ENCODE measurements at places on chromosomes 13 and 19.

DNA sequence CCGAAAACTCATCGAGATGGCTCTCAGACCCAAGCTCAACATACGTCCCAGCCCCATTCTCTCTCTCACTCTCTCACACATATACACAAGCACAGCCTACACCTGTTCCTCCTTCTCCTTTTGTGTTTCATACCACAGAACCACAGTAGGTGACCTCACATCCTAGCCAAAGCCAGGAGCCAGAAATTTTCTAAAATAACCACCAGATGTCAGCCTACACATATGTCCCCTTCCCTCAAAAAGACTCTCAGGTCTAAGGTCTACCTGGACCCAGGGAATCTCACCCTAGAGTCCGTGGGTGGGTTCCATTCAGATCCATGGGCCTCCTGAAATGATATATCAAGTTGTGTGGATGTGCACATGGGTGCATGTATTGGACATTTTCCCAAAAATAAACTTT, 104.2 kb upstream of the IPO5 start:
- no peak for DNase-seq

GRCh38 chr13:49241296-49241695, 6.4 kb upstream of the CDADC1 start:
- DNase-seq: no peak

DNA sequence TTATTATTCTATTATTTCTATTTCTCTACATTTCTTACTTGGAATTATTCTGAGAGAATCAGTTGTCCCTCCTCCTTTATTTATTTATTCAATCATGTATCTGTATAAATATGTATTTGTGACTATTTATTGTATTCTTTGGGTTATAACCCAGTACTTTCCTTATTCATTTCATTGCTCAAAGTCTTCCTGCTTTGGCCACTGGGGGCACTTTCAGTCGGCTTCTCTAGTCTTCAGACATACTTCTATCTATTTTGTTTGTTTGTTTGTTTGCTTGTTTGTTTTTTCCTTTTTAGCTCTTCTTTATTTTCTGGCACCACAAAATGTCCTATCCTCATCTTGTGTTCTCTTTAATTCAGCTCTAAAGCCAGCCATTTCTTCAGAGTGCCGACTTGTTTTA, 260.4 kb downstream of the NALCN start:
- no peak for DNase-seq

- no peak for DNase-seq
These were observed 1.6 kb downstream of the FAM83E start for GRCh38 chr19:48613024-48613851.

DNA sequence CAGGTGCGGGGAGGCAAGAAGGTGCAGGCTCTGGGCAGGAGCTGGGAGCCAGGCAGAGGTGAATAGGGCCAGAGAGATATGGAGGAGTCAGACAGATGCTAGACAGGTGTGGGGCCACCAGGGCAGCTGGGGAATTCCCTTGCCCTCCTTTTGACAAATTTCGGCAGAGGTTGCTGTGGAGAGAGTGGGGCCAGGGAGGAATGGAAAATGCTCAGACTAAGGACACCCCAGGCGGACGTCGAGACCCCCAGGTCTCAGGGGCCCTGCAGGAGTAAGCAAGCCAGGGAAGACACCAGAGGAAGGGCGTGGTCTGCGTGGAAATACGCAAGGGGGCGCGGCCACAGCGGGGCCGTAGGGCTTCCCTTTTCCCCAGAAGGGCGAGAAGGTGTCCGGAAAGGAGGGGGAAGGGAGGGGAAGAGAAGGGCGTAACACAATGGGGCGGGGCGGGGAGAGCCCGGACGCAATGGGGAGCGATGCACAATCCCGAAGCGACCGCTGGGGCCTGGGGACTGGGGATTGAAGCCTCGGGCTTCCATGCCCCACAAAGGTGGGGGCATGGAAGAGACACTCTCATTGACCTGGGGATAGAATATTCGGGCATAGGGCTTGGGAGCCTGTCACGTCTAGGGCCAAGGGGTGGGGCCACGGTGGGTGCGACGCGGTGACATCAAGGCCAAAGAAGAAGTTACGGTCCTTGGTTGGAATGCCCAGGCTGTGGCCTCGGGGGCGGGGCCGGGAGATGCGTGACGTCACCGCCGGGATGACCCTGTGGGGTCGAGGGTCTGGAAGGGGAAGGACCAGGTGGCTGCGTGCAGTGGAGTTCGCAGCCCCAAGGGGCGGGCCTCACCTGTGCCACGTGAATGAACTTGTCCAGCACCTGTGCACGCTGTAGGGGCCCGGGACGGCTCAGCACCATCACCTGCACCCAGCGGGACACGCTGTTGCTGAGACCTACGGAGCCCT, 8.2 kb downstream of the RASGRP4 start:
- peak; percentile 25 for DNase-seq

- no peak for DNase-seq
These were observed 17.4 kb upstream of the FEM1A start for GRCh38 chr19:4774136-4774535.

DNA sequence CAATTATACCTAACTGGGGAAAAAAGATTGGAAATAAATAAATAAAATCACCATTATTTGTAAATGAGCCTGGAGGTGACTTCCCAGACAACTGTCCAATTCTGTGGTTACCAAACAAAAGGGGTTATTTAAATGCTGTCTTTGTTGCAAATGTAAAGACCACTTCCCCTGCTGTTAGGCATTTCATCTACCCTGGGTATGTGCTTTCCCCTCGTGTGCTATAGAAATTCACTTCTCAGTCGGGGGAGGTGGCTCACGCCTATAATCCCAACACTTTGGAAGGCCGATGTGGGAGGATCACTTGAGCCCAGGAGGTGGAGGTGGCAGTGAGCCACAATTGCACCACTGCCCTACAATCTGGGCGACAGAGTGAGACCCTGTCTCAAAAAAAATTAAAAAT, 101.9 kb upstream of the AKAP11 start:
- no peak for DNase-seq

GRCh38 chr19:47421844-47422395, 2.6 kb upstream of the MEIS3 start:
- DNase-seq: no peak

- DNase-seq: no peak
These were observed at the start of gene TNNT1 for GRCh38 chr19:55149078-55150003. Gene TNNT1 (minus strand): TSS chr19:55149206. CDS start chr19:55147157, 2,049 bp downstream.

DNA sequence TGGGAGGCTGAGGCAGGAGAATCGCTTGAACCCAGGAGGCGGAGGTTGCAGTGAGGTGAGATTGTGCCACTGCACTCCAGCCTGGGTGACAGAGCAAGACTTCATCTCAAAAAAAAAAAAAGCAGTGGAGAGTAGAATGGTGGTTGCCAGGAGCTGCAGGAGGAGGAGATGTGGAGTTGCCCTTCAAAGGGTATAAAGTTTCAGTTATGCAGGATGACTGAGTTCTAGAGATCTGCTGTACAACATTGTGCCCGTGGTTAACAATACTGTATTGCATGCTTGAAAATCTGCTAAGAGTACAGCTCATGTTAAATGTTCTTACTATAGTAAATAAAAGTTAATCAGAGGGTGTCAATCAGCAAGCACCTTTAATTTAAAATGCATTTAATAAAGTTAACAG, 28.4 kb upstream of the LATS2 start:
- no peak for DNase-seq

DNA sequence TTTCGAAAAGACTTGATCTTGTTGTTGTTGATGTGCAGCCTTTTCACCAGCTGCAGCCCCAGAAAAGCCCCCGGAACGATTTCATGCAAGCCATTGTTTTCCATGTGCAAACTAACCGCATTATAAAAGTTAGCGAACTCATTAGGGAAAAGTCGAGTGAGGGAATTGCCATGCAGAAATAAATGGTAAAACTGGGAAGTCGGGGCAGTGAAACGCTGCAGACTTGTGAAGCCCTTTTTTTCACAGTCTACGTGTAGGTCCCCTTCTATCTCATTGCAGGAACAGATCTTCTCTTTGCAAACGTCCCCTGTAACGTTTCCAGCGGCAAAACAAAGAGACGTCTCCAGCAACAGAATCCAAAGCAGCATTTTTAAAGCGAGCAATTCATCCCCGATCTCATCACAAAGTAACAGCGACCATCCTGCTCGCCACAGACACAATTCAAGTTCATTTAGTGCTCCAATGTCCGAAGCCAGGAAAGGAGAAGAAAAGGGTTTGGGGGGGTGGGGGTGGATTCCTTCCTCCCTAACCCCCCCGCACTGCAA, 1.1 kb downstream of the SLITRK1 start:
- no peak for DNase-seq

- no peak for DNase-seq
These were observed 8.3 kb downstream of the C19orf53 start for GRCh38 chr19:13782537-13782936.

DNA sequence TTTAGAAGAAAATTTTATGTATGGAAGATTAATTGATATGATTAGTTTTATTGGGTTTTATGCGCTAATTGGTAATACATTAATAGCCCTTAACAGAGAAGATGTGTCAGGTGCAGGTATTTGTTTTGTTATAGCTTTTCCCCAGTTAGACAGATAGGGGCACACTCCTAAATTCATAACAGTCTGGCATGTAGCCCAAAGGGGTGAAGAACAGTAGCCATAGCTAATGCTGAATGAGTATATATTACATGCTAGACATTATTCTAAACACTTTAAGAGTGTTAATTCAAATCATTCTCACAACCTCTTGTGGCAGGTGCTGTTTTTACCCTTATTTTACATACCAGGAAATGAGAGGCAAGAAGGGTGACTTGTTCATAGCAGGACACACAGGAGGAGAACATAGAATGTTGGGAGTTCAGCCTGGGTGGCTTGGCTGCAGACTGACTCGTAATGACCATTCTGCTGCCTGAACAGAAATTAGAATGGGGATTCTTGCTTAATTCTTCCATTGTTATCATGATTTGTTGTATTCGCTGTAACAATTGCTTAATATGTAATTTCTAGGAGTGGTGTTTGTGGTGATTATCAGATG, 20.1 kb downstream of the PCCA start:
- DNase-seq: no peak

DNA sequence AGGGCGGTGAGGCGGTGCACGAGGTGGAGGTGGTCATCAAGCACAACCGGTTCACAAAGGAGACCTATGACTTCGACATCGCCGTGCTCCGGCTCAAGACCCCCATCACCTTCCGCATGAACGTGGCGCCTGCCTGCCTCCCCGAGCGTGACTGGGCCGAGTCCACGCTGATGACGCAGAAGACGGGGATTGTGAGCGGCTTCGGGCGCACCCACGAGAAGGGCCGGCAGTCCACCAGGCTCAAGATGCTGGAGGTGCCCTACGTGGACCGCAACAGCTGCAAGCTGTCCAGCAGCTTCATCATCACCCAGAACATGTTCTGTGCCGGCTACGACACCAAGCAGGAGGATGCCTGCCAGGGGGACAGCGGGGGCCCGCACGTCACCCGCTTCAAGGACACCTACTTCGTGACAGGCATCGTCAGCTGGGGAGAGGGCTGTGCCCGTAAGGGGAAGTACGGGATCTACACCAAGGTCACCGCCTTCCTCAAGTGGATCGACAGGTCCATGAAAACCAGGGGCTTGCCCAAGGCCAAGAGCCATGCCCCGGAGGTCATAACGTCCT, 9.4 kb upstream of the PROZ start:
- no peak for DNase-seq

DNA sequence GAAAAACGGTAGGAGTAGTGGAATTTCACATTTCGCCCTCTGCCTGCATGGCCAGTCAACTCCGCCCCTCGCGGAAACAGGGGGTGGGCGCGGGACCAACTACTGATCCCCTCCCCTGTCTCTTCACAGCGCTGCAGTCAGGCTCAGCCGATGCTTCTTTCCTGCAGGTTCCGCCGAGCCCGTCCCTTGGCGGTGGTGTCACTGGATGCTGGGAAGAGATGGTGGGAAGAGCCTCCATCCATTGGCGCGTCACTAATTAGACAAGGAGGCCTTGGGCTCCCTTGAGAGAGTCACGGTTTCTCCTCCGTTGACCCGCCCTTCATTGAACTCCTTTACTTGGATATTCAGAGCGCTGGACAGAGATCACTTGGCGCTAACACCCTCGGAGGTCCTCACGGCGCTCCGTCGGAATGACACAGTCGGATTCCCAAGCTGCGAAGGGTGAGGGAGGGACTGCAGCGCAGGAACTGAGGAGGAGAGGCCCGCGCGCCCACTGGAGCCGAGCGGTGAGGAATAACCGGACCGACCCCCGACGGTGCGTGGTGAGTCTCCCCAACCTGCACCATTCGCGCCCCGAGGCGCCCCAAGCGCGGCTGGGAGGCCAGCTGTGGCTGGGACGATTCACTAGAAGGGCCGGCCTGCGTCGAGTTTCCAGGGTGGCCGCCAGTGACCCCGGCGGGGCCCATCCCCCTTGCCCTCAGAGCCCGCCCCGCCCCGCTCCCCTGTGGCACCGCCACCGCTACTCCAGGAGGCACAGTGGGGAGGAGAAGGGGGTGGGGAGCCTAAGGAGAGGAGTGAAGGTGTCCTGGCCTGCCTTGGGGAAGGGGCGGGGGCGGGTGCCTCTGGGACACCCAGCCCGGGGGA, 11.2 kb upstream of the CEACAM21 start:
- no peak for DNase-seq

All from T-helper 22 cell (primary cell).